Stimulated activated CD8-positive, alpha-beta memory T cell treated with anti-CD3 and anti-CD28 coated beads, Interleukin-15, amount 100 ng/mL, for 4 hours (primary cell): ENCODE measurements at places on chromosomes 3 and 15.

- no peak for DNase-seq
Measured at GRCh38 chr15:23855947-23856346, 168.8 kb upstream of the NDN start.

- DNase-seq: no peak
Measured at GRCh38 chr3:45595364-45596195, 1.0 kb downstream of the LIMD1 start.

DNA sequence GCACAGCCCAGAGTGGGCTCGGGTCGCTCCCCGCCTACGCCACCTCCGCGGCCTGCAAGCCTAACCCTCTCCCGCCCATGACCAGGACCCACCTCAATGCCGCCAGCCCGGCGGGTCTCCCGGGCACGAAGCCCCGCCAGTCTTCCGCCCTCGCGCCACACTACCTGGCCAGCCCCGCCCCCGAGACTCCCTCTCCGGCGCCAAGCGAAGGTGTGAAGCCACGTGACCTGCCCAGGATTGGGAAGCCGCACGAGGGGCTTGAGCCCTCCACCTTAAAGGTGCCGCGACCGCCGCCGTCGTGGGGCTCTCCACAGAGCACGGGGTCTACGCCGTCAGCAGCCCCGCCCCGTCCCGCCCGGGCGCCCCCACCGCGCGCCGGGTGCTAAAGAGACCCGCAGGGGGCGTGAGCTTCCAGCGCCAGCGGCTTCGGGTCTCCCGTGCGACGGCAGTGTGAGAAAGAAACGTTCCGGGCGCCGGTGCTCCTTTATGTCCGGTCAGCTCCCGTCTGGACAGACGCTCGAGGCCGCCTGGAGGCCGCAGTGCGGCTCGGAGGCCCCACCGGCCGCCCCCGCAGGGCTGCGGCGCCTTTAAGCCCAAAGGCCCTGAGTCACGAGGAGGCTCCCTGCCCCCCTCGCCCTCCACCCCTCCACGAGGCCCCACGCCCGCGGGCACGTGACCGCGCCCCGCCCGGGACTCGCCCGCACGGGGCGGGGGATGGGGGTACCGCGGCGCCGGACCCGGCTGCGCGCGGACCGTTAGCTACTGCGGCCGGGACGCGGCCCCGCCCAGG, at the start of gene CPEB1:
Gene CPEB1 (minus strand): TSS at position 319 of the 790 bp plus-strand sequence. CDS start 18,904 bp downstream, outside the sequence.
- DNase-seq: peak; percentile 43

DNA sequence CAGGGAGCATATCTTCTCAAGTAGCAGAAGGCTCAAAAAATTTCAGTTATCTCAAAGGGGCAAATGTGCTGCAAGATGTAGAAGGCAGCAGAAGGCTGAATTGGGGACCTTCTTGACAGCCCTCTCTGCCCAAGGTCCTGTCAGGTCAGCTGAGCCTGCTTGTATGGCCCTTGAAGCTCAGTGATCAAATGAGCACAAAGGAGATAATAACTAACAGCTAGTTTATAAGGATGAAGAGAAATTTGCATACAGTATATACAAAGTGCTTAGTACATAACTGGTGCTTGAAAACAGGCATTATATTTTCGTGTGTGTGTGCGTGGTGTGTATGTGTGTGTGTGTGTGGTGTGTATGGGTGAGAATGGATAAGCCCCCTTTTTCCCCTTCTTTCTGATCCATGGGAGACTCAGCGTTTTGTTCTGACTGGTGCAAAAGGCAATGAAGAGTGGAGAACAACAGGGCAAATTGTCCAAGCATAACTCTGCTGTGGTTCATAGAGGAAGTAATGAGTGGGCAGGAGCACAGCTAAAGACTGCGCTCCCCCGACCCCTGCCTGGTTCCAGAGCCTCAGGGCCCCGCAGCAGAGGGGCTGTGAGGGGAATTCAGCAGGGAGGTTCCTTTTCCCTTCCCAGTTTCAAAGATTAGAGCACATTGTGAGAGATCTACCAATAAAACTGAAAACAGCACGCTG, 356.8 kb upstream of the NR2F2 start:
- DNase-seq: no peak

DNA sequence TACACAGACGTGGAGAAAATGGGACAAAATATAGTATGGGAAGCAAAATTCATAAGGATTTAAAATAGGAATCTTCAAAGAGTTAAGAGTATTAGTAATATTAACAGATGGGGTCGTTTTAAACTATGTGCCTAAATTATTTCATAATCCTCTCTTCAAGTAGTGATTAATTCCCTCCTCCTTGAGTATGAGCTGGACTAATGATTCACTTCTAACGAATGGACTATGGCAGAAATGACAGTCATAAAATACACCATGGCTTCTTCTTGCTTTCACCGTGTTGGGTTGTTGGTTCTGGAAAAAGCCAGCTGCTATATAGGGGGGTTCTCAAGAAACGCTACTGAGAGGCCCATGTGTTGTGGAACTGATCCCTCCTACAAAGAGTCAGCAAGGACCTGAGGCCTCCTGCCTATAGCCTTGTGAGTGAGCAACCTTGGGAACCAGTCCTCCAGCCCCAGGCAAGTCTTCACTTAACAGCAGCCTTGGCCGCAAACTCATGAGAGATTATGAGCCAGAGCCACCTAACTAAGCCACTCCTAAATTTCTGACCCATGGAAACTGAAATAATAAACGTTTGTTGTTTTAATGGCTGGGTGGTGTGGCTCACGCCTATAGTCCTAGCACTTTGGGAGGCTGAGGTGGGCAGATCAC, 64.8 kb upstream of the ABHD2 start:
- DNase-seq: no peak

- DNase-seq: no peak
Measured at GRCh38 chr15:101533371-101534140, 44.0 kb upstream of the PCSK6 start.

GRCh38 chr15:30927148-30927761, 23.5 kb downstream of the FAN1 start:
- DNase-seq: no peak

DNA sequence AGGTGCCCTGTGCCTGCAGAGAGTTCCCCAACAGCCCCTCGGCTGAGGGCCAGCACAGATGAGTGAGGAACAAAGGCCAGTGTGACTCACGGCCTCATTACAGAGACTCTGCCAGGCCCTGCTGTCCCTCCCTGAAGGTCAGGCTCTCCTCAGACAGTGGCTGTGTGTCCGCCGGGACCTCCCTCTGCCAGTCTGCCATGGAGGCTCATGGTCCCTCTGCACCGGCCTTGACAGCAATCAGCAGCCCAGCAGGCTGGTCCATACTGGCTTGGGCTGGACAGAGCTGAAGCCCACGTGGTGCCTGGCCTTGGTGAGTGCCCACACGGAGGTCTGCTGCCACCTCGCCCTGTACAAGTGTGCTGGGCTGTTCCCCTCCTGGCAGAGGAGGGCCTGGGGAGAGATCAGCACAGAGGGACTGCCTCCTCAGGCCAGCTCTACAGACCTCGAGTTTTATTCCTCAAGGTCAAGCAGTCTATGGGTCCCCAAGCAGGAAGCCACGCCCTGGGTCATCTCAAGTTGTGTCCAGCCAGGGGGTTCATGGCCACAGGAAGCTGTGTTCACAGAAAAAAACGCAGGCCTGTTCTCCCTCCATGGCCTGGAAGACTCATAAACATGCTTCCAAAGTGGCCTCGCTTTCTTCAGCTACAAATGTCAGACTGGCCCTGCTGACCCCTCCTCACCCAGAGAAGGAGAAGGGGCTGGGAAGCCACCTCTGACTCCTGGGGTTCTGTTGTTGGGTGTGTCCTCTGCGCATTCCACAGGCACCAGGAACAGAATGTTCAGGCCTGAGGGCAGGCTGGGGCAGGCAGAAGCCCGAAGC, 27.0 kb downstream of the SLC41A3 start:
- no peak for DNase-seq

DNA sequence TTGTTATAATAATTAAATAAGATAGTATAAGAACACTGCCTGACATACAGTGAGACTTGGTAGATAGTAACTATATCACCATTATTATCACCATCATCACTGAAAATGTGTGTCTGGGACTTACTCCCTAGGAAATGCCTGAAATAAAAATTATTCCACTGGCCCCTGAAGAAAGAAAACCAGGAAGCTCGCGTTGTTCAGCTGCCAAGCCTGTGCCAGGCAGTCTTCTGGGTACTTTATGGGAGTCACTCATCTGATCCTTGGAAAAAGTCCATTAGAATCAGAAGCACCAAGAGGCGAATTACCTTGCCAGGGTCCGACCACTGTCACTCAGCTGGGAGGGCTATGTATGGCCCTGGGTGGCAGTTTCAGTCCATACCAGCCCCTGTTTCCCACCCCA, 220.3 kb upstream of the TPM1 start:
- no peak for DNase-seq

GRCh38 chr15:101551696-101552591, 62.4 kb upstream of the PCSK6 start:
- DNase-seq: no peak

DNA sequence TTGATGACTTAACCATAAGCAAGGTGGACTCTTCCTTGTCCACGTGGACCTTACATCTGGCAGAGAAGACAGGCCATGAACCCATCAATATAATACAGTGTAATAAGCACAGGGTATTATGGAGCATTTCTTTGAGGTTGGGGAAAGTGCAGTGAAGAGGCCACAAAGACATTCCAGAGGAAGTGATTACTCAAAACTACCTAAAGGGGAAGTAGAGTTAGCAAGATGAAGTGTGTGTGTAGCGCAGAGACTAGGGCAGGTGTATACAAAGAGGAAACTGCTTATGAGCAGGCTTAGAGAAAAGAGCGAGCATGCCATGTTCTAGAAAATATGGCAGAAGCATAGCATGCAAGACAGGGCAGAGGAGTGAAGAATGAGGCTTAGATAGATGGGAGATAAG, 17.9 kb downstream of the CP start:
- no peak for DNase-seq

DNA sequence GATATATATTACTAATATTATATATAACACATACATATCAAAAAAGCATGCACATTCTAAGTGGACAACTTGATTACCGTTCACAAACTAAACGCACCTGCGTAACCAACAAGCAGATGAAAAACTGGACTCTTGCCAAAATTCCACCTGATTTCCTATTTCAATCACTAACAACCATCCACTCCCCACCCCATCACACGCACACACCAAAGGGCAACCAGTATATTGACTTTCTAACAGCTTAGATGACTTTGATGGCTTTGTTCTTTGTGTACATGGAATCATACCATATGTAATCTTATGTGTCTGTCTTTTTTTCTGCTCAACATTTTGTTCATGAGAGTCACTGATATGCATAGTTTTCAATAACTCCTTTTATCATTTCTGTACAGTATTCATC, 496.8 kb upstream of the ARRDC4 start:
- no peak for DNase-seq

GRCh38 chr3:55711646-55712045, 224.5 kb upstream of the WNT5A start:
- DNase-seq: no peak

- no peak for DNase-seq
Measured at GRCh38 chr3:185114756-185115155, 38.1 kb downstream of the C3orf70 start.

GRCh38 chr3:182092662-182093262, 381.0 kb downstream of the SOX2 start:
- no peak for DNase-seq

GRCh38 chr3:177835917-177836316, 638.6 kb upstream of the TBL1XR1 start:
- DNase-seq: no peak

- DNase-seq: no peak
Measured at GRCh38 chr3:86954747-86955146, 36.2 kb downstream of the VGLL3 start.

- no peak for DNase-seq
Measured at GRCh38 chr15:91863621-91864255, 10.2 kb downstream of the SLCO3A1 start.

DNA sequence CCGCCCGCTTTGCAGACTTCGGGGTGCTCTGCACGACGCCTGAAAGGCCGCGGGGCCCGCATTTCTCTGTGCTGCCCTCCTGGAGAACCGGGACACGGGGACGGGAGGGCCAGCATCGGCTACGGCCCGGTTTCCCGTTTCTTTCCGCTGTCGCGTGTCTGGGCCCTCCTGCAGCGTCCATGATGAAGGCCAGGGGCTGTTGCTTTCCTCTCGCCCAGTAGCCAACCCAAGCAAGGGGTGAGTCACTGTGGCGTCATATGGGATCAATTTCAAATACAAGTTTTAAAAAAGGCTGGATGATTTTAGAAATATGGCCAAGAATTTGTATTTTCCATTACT, 435 bp downstream of the SLC35G2 start:
- DNase-seq: no peak

DNA sequence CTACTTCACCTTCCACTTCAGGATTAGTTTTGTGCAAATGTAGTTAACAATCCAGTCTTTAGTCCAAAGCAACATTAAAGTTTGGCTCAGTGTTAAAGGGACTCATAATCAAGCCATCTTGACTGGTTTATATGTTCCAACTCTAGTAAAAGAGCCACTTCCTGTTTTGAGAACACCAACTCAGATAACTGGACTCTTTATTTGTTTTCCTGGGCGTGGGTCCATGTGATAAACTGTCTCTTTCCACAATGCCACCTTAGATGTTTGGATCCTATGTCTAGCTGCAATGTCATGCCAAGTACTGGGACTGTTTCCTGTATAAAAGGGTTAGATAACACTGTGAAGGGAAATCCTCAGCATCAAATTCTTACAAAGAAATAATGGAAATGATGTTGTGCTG, 545.0 kb downstream of the PYDC2 start:
- DNase-seq: no peak

DNA sequence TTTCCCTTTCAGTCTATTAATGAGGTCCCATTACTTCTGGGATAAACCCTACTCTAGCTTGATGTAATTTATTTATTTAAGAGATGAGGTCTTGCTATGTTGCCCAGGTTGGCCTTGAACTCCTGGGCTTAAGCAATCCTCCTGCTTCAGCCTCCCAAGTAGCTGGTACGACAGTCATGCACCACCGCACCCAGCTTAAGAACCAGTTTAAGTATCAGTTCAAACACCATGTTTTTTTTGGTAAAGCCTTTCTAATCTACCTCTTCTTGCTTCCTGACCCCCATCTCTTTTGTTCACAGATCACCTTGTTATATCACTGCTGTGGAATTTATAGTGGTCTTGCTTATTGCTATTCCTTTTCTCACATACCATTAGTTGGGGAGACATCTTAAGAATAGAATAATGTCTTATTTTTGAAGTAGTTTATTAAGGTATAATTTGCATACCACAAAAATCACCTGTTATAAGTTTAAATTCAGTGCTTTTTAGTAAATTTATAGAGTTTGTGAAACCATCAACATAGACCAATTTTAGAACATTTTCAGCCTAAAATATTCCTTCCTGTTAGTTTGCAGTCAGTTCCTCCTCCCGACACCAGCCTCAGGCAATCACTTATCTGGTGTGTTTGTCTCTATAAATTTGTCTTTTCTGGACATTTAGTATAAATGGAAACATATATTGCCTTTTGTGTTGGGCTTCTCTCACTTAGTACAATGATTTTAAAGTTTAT, 257.9 kb downstream of the PDCD6IP start:
- DNase-seq: no peak
